Temporal lobe (tissue), 4 donors: ENCODE measurements at places on chromosomes 6 and 20. TPM values are rescaled to one million over a fixed set of nuclear protein-coding genes. Genes with fewer than 3 reads are reported as not detected.

Gene UBE2V1
- total RNA-seq: 38.4 TPM

Gene SUMO4
- 4.2 TPM for total RNA-seq

Gene TOX2
- 0.74 TPM for total RNA-seq

Gene ARMH2
- total RNA-seq: not detected

Gene DEF6
- 0.49 TPM for total RNA-seq

Gene SLC17A3
- total RNA-seq: not detected

Gene SLC22A7
- 0.25 TPM for total RNA-seq

Gene PRICKLE4
- total RNA-seq: 0.49 TPM

Gene SPATA25
- total RNA-seq: 0.25 TPM

Gene CTAGE9
- not detected for total RNA-seq

Gene EEF1A2
- 209 TPM for total RNA-seq

Gene BFSP1
- 0.49 TPM for total RNA-seq
